Fibroblast of lung (primary cell): ENCODE measurements at places on chromosomes 2 and 18. TPM values are rescaled to one million over a fixed set of nuclear protein-coding genes. Genes with fewer than 3 reads are reported as not detected.

PARD6G gene
- 2.1 and 3.1 TPM in 2 replicates for total RNA-seq

KCNG2 gene
- total RNA-seq: 6.4 and 10.1 TPM in 2 replicates

KIF1A gene
- not detected in 2 replicates for total RNA-seq

DLX1 gene
- not detected in 2 replicates for total RNA-seq

ANO7 gene
- total RNA-seq: 0.26 and 0.50 TPM in 2 replicates

RPRD1A gene
- 38.0 and 46.2 TPM in 2 replicates for total RNA-seq
